ENCODE measurements at places on chromosomes 2 and 18. TPM values are rescaled to one million over a fixed set of nuclear protein-coding genes. Genes with fewer than 3 reads are reported as not detected.

Gene CRYGD
- not detected for total RNA-seq

Gene G6PC2
- not detected for total RNA-seq

GRCh38 chr2:30736461-30737325 is 70.6 kb downstream of the CAPN13 start:
- no peak for DNase-seq

- DNase-seq = peak; percentile 70
Measured at GRCh38 chr2:238973038-238973739, 125.3 kb downstream of the TWIST2 start.

Gene MBP
- 3.6 TPM for total RNA-seq

GRCh38 chr2:240013343-240013742 is 11.8 kb downstream of the NDUFA10 start:
- peak; percentile 25 for DNase-seq

DNA sequence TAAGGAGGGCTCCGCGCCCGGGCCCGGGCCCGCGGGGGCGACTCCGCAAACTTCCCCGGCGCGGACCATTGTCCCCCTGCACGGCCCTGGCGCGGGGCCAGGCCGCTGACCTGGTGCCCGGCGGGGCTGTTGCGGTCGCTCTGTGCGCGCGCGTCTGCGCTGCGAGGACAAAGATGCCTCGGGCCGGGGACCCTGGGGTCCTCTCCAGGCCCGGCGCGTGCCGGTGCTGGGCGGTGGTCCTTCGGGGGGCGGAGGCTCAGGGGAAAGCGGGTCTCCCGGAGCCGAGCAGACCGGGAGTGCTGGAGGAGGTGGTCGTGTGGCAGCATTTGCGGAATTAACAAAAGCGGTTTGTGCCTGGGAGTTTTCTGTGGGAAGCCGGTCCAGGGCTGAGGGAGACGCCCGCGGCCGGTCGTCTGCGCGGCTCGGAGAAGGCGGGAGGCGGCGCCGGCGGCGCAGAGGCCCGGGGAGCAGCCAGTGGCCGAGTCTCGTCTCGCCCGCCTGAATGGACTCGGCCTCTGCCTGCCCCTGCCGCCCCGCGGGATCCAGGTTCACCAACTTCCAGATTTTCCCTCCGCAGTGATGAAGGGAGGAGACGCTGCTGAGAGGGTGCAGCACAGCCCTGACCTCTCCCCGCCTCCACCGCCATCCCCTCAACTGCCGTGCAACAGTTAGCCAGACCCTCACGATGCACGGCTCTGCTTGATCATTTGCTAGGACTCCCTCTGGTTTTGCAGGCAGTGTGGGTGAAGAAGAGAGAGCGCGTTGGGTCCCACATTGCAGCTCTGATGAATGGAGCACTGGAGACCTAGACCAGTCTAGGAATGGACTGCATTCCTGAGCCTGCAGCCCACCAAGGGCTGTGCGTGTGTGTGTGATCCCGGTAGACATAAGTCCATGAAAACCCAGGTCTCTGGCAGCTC is 705 bp downstream of the EFR3B start:
- peak; percentile 35 for DNase-seq

- DNase-seq = peak; percentile 75
Measured at GRCh38 chr2:133652398-133652797, 84.1 kb upstream of the NCKAP5 start.

DNA sequence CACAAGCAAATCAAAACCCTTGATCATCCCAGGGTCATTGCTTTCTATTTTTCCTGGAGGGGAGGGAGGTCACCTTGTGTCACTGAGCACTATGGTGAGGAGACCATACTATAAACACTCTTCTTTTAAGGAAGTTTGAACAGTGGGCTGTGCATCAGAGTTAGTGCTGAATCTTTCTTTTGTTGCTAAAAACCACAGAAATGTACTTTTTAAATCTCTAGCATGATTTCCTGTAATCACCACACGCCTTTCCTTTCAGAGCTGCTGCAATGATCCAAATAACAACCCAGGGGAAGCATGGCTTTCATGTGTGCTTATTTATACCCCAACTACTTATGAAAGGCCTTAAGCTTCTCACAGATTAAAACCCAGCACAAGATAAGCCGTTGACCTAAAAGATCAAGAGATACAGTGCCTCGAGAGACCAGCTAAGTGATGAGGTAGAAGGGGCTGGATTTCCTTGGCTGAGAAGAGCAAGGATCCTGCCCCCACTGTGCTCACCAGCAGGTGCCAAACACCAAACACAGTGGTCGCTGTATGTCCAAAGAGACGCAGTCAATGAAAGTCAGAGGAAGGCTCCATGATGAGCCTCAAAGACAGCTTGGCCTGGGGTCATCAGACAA is 34.7 kb downstream of the TRABD2A start:
- DNase-seq = peak; percentile 18

Gene PSMG2
- total RNA-seq = 74.5 TPM

Gene TRPM8
- total RNA-seq = under 0.01 TPM

GRCh38 chr2:149648282-149649030 is 60.9 kb upstream of the MMADHC start:
- DNase-seq = peak; percentile 99

DNA sequence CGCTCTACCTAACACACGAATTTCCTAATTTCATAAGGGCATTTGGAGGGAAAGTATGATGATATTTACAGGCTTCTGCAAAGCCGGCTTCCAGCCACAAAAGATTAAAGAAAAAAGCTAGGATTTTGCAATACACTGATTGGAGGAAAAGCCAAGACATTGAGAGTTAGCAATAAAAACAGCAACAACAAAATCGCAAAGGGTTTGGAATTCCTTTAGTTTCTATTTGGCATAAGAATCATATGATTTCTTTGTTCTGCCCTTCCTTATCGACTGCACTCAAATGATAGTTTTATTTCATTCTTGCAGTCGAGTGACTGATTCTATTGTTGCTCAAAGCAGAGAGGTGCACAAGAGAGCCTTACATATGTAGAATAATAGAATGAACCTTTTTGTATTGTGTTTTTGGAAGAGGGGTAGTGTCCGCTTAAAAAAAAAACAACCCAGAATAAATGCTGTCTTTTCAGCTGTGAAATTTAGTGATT is 3.9 kb upstream of the ZNF532 start:
- peak; percentile 31 for DNase-seq

DNA sequence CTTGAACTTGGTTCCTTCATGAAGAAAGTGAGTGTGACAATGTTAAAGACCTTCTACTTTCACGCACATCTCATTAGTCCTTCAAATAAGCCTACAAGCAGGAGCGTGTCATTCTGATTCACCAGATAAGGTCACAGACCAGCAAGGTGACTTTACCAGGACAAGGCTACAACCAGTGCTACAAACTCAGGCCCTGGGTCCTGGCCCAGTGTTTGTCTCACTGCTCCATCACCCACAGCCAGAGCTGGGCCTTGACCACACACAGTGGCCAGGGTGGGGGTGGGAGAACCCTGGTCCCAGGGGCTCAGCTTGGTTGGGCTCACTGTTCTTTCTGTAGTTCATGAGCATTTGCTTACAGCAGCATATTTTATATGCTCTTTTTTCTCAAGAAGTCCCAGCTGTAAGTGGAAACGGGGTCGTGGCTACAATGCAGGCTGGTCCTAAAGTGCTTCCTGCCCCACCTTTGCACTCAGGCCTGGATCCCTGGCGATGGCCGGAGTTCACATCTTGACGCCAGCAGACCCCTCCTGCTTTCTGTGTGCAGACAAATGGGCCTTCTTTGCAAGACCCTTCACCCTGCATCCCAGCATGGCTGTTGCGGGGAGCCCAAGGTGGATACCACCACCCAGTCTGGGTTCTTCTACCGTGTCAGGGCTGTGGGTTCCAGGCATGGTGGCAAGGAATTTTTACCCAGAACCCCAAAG is 153.6 kb upstream of the EPAS1 start:
- DNase-seq = no peak

GRCh38 chr2:37287966-37288365 is 36.7 kb downstream of the PRKD3 start:
- no peak for DNase-seq

DNA sequence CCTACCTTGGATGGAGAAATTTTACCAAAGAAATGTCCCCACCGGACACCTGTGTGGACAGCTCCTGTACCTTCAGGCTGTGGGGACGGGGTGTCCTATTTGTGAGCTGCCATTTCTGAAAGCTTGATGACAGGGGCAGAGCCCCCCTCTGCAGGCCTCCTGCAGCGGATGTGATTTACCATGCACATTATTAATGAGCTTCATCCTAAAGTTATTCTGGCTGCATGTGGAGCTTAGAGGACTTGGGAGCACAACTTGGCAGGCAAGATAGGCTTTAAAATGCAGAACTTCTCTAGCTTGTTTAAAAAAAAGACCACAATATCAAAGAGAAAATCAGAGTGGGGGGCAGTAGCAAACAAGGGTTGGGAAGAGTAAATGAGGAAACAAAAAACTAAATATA is 350.0 kb upstream of the KLHL29 start:
- no peak for DNase-seq

Gene SP140
- total RNA-seq = 0.33 TPM

DNA sequence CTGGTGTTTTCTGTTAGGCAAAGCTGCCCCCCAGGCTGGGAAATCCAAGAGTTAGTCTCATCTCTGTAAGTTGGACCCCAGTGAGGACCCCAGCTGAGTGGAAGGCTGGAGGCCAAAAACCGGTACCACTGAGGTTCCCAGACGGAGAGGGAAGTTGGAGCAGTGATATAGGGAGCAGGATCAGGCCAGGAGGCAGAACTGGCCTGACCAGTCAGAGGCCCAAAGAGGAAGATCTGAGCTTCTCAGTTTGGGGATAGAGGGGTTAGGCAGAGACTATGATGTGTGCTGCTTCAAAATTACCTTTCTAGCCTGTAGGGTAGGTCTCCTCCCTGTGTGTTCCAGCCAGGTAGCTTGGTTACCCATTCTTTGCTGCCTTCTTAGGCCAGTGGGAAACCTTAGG is 4.6 kb upstream of the RNF181 start:
- DNase-seq = no peak

Gene FIGN
- 1.5 TPM for total RNA-seq

Gene LTBP1
- total RNA-seq = 190 TPM

DNA sequence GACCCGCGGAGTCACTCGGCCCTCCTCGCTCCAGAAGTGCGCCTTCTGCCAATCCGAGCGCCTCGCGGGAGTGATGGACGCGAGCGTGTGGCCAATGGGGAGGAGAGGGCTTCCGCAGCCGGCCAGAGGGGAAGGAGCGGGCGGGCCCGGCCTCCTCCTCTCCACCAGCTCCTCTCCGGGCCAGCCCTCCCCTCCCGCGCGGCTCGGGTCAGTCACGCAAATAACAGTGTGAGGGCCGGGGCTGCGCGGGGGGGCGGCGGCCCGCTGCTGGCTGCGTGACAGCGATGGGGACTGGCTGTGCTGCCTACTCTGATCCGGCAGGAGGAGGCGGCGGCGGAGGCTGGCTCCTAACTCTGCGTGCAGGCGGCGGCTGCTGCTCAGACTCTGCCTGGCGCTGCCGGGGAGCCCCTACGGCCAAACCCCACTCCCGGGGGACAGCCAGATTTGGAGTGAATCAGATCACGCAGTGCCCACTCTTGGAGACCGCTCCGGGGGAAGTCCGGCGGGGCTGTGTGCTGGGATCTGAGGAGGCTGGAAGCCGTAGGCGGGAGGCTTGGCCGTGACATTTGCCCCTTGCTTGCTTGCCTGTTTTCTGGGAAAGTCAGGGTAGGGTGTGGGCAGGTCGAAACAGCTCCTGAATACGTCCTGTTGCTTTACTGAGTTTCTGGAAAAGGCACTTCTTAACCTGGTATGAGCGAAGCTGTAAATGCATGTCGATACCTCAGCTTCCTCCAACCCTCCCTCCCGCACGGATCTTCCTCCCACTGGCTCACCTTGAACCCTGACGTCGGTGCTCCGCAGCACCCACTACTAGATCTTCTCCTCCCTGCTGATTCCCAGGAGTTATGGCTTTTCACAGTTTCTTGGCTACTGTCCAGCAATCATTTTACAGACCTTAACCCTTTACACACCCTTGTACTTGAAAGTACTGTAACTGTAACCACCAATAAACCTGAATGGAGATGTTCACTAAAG is 97.9 kb upstream of the SERTAD2 start:
- DNase-seq = peak; percentile 61

DNA sequence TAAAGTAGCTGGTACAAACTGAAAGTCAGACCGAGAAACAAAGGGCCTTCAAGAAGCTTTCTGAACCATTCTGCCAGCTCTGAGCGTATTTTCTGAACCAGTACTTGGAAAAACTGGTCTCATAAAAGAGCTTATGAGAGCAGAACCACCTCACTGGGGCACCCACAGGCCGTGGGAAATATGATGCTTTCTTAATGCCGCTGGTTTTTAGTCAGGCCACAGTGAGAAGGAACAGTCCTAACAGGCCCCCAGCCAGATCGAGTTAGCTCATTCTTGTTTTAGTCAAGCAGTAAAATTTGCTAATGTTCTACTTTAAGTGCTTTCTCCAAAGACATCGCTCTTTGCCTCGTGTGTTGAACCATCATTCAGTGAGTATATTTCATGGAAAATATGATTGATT is 12.7 kb upstream of the NOSTRIN start:
- DNase-seq = no peak

DNA sequence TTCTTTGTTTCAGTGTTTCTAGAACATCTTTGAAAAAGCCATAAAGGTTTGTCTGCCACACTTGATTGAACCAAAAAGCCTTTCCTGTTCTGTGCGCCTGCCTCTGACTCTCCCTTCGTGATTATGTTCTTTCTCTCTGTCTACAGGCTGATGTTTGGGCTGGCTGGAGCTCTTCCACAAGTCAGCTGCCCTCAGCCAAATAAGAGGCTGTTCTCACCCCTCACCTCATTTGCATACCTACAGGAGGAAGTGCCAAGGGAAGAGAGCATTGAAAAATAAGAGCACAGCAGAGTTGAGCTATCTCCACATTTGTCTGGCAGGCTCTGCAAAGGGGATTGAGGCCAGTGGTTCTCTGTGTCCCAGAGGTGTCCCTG is 15.8 kb downstream of the INPP5D start:
- DNase-seq = no peak

- DNase-seq = no peak
Measured at GRCh38 chr2:160646684-160647444, 153.3 kb upstream of the RBMS1 start.

- DNase-seq = no peak
Measured at GRCh38 chr2:30351949-30352348, 95.1 kb upstream of the LCLAT1 start.

DNA sequence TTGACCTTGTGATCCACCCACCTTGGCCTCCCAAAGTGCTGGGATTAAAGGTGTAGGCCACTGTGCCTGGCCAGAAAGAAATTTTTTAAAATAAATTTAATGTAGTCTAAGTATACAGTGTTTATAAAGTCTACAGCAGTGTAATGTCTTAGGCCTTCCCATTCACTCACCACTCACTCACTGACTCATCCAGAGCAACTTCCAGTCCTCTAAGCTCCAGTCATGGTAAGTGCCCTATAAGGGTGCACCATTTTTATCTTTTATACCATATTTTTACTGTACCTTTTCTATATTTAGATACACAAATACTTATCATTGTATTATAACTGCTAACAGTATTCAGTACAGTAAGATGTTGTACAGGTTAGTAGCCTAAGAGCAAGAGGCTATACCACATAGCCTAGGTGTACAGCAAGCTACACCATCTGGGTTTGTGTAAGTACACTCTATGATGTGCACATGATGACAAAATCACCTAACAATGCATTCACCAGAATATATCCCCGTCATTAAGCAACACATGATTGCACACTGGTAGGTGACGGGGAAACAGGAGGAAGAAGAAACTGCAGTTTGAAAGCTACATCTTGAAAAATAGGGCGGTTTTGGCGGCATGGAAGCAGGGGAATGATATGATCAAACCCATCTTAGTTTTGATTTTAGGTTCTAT is 105.1 kb upstream of the ITGB6 start:
- DNase-seq = peak; percentile 85

Gene MARCHF7
- total RNA-seq = 97.1 TPM

Measured in fibroblast of lung (primary cell).